ENCODE measurements at places on chromosomes 4 and X.

DNA sequence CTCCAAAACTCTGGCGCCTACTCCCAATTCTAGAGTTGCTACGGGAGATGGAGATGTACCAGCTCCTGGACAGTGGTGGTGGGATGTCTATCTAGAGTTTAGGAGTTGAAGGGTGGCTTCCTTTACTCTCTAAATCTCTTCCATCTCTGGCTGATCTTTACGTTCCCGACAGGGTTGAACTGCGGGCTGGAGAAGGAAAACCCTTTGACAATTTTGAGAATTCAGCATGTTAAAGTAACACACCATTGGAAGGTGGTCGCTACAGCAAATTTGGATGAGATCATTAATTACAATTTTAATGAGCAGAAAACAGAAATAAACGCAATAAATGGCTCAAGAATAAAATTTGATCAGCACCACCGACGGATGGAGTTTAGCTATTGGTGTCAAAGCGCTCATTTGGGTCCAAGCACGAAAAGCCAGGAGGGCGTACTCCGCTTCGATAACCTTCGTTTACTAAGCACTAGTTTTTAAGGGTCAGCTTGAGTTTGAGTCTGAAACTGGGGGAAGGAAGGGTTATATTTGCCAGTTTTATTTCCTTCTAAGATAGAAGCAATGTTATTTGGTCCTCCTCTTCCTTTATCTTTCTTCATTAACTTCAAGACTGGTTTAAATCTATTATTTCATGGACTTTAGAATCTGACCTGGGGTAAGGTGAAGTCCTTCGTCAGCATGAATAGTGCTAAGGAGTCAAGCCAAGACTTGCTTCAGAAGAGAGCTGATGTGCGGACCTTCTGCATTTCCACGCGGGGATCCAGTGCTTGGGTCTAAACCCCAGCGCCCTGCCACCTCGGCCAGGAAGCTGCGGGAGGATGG, 1.5 kb upstream of the NKX6-1 start:
- H3K4me1 ChIP-seq: no peaks in the 10 kb centered on the region
- H3K36me3 ChIP-seq: no peaks in the 10 kb centered on the region
- no peak overlapping the region for H3K27ac ChIP-seq
- H3K27me3 ChIP-seq: no peaks in the 10 kb centered on the region
- DNase-seq: no peak
- no peak overlapping the region for H3K4me3 ChIP-seq

DNA sequence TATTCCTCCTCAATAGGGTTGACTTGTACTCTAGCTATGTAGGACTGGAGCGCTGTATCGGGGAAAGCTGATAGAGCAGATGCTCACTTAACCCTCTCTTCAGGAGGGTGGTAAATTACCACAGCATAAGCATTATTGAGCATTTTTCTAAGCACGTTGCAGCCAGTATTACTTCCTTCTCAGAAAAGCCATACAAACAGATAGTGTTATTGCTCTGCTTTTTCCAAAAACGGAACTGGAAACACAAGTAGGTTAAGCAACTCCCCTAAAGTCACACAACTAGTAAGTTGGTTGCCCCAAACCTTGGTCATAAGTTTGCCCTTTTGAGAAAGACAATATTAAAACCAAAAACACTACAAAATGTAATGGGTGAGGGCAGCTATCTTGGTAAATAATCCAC, 73.9 kb downstream of the REELD1 start:
- H3K4me1 ChIP-seq: no peaks in the 10 kb centered on the region
- no peaks in the 10 kb centered on the region for H3K27me3 ChIP-seq
- no peaks in the 10 kb centered on the region for H3K36me3 ChIP-seq
- no peak overlapping the region for H3K27ac ChIP-seq

- H3K27ac ChIP-seq: no peak overlapping the region
- H3K4me1 ChIP-seq: no peaks in the 10 kb centered on the region
- no peak overlapping the region for H3K4me3 ChIP-seq
- H3K36me3 ChIP-seq: no peaks in the 10 kb centered on the region
- H3K27me3 ChIP-seq: no peaks in the 10 kb centered on the region
Measured at GRCh38 chr4:111453216-111453615, 692.0 kb upstream of the FAM241A start.

DNA sequence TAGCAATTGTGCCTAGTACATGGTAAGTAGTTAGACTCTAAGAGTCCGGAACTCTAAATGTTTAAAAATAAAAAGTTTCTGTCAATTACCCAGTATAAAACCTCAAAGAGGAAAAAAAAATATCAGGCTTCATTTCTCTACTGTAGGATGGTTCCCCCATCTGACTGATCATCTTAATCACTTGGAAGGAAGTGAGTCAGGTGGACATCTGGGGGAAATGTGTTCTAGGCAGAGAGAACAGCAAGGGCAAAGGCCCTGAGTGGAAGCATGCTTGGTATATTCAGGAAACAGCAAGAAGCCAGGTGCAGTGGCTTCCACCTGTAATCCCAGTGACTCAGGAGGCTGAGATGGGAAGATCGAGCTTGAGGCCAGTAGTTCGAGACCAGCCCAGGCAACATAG, 2.9 kb upstream of the EIF1AX start:
- no peak overlapping the region for H3K4me3 ChIP-seq
- no peaks in the 10 kb centered on the region for H3K36me3 ChIP-seq
- no peak for DNase-seq

DNA sequence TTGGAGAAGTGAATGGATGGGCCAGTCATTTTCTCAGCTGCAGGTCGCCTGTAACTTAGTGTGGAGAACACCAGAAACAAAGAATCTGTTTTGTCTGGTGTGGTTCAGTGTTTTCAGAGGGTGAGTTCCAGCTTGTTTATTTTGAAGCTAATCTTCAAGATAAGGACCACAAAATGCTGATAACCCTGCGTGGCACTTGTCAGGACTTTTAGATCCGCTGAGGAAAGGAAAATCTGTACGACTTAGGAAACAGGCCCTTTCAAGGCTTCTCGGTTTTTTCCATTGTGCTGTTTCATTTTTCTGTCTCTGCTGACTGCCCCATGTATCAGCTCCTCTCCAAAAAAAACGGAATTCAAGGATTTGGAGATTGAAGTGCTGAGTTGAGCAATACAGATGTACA, 8.7 kb upstream of the ANAPC4 start:
- no peak overlapping the region for H3K4me3 ChIP-seq
- no peaks in the 10 kb centered on the region for H3K27me3 ChIP-seq
- no peaks in the 10 kb centered on the region for H3K4me1 ChIP-seq

DNA sequence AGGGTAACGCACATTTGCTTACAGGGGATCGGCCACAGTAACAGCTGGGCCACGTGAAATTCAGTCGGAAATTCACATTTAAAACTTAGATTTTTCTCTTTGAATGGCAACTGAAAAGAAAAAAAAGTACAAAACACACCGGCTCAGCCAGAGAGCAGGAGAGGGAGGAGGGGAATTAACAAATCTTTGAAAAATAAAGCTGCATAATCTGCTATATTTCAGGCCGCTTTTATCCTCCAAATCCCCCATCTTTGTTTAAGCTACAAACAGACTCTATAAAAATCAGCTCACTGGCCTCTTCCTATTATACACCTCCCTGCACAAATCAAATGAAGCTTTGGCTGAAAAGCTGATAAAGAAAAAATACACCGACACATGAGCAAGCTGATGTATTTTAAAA, 169.1 kb downstream of the LDB2 start:
- H3K4me3 ChIP-seq: no peak overlapping the region
- H3K4me1 ChIP-seq: no peaks in the 10 kb centered on the region
- no peaks in the 10 kb centered on the region for H3K27me3 ChIP-seq
- no peak for DNase-seq
- H3K36me3 ChIP-seq: no peaks in the 10 kb centered on the region

GRCh38 chrX:132961511-132961910, 3.1 kb upstream of the HS6ST2 start:
- no peaks in the 10 kb centered on the region for H3K27me3 ChIP-seq
- no peak overlapping the region for H3K4me3 ChIP-seq
- no peaks in the 10 kb centered on the region for H3K36me3 ChIP-seq
- no peaks in the 10 kb centered on the region for H3K4me1 ChIP-seq

- no peaks in the 10 kb centered on the region for H3K4me1 ChIP-seq
- no peak overlapping the region for H3K4me3 ChIP-seq
- no peaks in the 10 kb centered on the region for H3K27me3 ChIP-seq
- H3K36me3 ChIP-seq: no peaks in the 10 kb centered on the region
- H3K27ac ChIP-seq: no peak overlapping the region
Measured at GRCh38 chrX:27583976-27584375, 6.2 kb upstream of the DCAF8L2 start.

- H3K27ac ChIP-seq: no peak overlapping the region
- no peaks in the 10 kb centered on the region for H3K4me1 ChIP-seq
- DNase-seq: no peak
- H3K4me3 ChIP-seq: no peak overlapping the region
Measured at GRCh38 chr4:57442831-57443291, 332.7 kb upstream of the IGFBP7 start.

GRCh38 chr4:1340861-1341260, 6.1 kb upstream of the UVSSA start:
- no peaks in the 10 kb centered on the region for H3K27me3 ChIP-seq
- H3K4me1 ChIP-seq: no peaks in the 10 kb centered on the region
- H3K27ac ChIP-seq: no peak overlapping the region

DNA sequence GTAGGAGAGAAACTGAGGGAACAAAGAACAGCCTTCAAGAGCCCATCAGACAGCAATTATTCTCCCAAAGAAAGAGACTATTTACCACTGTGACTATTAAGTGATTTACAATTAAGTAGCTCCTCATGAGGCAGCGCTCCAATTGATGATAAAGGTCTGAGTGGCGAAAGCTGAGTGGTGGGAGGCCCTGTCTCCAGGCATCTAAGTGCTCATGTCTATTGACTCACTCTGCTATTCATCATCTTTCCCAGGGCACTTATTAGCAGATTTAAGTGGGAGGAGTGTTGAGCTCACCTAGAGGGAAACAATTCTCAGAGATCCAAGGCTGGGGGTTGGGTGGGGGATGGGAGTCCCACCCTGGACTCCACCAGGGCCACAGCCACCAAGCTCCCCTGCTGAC, 23.3 kb downstream of the AMER1 start:
- no peaks in the 10 kb centered on the region for H3K27me3 ChIP-seq
- H3K4me1 ChIP-seq: no peaks in the 10 kb centered on the region
- no peak for DNase-seq

- no peak overlapping the region for H3K4me3 ChIP-seq
- H3K27me3 ChIP-seq: no peaks in the 10 kb centered on the region
- no peaks in the 10 kb centered on the region for H3K4me1 ChIP-seq
- DNase-seq: no peak
- no peaks in the 10 kb centered on the region for H3K36me3 ChIP-seq
Measured at GRCh38 chrX:10198254-10198653, 41.5 kb downstream of the CLCN4 start.

GRCh38 chr4:37646247-37646646, 39.9 kb downstream of the RELL1 start:
- DNase-seq: no peak
- H3K36me3 ChIP-seq: no peaks in the 10 kb centered on the region
- no peak overlapping the region for H3K27ac ChIP-seq
- no peaks in the 10 kb centered on the region for H3K4me1 ChIP-seq

DNA sequence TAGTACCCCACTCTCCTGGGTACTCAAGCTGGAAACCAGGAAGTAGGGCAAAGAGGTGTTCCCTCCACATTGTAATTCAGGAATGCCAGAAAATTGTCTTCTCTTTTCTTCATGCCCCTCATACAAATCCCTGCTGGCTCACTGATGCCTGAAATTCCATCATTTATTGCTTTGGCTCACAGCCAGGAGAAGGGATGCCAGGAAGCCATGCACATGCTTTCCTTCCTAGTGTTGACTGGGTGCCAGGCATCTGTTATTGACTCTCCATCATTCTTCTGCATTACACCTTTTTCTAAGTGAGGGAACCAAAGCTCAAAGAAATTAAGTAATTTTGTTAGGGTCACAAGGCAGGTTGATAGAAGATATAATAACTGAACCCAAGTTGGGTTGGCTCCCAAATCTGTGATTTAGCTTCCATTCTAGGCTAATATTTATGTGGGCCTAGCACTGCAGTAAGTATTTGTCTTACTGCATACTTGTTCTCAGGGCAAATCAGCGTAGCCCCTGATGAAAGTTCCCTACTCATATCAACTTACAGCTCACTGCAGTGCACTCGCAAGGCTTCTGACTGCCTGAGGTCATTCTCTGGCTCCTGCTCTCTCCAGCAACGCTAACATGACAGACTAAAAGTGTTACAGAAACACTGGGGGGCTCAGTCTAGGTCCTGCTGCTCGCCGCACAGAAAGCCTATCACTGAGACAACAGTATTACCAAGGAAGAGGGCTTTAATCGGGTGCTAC, 89.0 kb downstream of the TRAPPC11 start:
- no peak for DNase-seq
- no peaks in the 10 kb centered on the region for H3K4me1 ChIP-seq
- no peaks in the 10 kb centered on the region for H3K27me3 ChIP-seq
- no peak overlapping the region for H3K4me3 ChIP-seq
- no peaks in the 10 kb centered on the region for H3K36me3 ChIP-seq

DNA sequence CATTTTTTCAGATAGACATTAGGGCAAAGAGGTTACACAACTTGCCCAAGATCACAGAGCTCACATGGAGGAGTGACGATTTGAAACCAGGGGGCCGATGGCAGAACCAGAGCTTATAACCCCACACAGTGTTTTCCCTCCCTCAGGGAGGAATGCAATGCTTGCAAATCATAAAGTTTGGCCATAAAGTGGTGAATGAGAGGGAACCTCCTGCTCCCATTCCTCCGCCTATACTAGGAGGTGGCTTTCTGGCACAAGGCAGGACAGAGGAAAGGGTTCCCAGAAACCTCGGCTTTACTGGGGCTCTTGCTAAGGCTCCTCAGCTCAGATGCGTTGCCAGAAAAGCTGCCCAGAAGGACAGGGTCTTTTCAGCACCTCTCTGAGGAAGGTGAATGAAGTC, 19.3 kb downstream of the TMEM154 start:
- H3K4me3 ChIP-seq: no peak overlapping the region
- H3K4me1 ChIP-seq: peaks cover 5% of the 10 kb centered on the region
- H3K36me3 ChIP-seq: no peaks in the 10 kb centered on the region

DNA sequence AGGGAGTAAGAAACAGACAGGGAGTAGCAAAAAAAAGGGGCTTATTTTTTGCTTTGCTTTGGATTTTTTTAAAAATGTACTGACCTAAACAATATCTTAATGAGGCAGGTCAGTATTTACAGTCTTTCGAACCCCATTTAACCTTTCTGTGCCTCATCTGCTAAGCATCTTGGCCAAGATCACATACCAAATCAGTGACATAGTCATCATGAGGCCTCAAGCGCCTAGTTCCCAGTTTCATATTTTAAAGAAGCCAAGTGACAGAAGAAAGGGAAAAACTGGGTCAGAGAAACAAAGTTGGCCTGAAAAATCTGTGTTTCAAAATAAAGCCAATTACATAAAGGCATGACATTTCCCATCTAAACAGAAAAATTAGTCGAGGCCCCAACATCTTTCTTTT, 94.6 kb upstream of the WDR44 start:
- H3K4me1 ChIP-seq: no peaks in the 10 kb centered on the region
- no peaks in the 10 kb centered on the region for H3K36me3 ChIP-seq
- H3K4me3 ChIP-seq: no peak overlapping the region
- no peaks in the 10 kb centered on the region for H3K27me3 ChIP-seq
- no peak for DNase-seq
- no peak overlapping the region for H3K27ac ChIP-seq

Data from Peyer's patch (tissue), 4 donors.